Purkinje cell (primary cell): ENCODE measurements at places on chromosomes 11 and 22. TPM values are rescaled to one million over a fixed set of nuclear protein-coding genes. Genes with fewer than 3 reads are reported as not detected.

CDKN1C gene
- polyA plus RNA-seq, result 6.2 and 6.5 TPM in 2 replicates

RIMBP3C gene
- polyA plus RNA-seq, result not detected in 2 replicates

TSSK2 gene
- polyA plus RNA-seq, result not detected in 2 replicates

OR51B5 gene
- polyA plus RNA-seq, result 0.54 TPM in 1 of 2 replicates, not detected in the other

POU2AF1 gene
- polyA plus RNA-seq, result not detected in 2 replicates

TUB gene
- polyA plus RNA-seq, result 51.9 and 58.1 TPM in 2 replicates

MMP12 gene
- not detected in 2 replicates for polyA plus RNA-seq
